ENCODE measurements at places on chromosomes 13 and 19.

DNA sequence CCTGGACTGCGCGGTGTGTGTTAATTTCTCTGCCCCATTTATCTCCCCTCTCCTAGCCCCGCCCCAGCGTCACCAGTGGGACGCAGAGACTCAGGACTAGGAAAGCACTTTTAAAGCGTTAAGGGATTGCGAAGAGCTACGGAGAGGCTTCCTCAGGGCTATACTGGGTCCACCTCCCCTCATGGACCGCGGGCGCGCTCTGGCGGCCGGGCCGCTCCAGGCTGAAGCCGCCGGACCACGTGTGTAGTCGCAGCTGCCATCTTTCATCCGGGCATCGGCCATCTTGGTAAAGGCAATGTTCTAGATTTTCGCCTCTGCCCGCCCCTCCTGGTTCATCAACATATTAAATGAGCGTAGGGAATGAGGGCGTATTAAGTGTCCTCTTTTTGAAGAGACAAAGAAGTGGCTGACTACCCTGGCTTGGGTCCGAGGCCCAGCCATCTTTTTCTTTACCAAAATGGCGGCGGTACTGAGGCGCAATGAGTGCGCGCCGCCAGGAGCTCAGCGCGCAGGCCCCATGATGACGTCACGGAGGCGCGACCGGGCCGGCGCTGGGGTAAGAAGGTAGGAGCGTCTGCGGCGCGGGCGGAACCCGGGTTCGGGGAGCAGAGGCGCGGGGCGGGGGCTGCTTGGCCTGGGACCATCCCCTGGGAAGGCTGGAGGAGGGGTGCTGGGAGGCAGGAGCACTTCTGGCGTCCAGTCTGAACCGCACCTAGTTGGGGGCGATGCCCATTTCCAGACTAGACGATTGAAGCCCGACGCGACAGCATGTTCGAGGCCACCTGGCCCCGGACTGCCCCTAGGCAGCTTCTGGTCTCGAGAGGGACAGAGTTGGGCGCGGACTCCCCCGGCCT is at the start of gene CCDC124:
CCDC124 (plus strand) TSS at position 531 of the 854 bp plus-strand sequence. CDS start 3,406 bp downstream, outside the sequence.
- DNase-seq: peak; percentile 88

DNA sequence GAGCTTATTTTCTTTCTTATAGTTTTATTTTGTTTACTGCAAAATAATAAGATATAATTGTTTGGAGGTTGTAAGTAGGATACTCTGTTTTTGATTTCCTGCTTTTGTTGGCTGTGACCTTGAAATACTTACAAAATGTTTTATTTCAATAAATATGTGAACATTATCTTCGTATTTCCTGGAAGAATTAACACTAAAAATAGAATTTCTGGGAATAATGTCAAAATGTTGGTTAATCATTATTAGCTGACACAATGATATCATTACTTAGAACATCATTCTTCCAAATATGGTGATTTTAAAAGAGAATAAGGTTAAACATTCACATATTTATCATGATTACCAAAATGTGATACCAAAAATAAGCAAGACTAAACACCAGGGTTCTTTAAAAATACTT is 1148.6 kb upstream of the PRR20A start:
- DNase-seq: no peak

DNA sequence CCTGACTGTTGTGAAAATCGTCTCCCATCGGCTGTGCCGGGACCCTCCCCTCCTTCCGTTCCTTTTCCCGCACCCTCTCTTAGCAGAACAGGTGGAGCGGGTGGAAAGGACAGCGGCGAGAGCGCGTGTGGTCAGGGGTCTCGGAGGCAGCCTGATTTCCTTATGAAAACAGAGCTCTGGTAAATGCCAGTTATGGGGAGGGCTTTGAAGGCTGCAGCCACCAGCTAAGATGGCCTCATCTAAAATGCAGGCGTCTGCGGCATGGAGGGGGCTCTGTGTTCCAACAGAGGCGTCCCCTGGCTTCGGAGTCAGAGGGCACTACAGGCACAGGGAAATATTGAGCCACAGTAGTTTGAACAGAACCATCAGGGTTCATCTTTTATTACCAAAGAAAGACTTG is 93.8 kb upstream of the SOX1 start:
- no peak for DNase-seq

DNA sequence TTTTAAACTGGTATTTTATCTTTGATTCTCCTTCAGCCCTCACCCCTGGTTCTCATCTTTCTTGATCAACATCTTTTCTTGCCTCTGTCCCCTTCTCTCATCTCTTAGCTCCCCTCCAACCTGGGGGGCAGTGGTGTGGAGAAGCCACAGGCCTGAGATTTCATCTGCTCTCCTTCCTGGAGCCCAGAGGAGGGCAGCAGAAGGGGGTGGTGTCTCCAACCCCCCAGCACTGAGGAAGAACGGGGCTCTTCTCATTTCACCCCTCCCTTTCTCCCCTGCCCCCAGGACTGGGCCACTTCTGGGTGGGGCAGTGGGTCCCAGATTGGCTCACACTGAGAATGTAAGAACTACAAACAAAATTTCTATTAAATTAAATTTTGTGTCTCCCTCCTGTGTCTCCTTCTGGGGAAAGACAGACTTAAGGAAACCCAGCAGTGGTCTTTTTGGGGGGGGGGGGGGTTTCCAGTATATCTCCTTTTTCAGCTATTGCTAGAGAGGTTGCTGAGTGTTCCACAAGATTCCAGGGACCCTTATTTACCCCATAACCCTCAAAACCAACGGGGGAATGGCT is 1.5 kb upstream of the RAD23A start:
- no peak for DNase-seq

DNA sequence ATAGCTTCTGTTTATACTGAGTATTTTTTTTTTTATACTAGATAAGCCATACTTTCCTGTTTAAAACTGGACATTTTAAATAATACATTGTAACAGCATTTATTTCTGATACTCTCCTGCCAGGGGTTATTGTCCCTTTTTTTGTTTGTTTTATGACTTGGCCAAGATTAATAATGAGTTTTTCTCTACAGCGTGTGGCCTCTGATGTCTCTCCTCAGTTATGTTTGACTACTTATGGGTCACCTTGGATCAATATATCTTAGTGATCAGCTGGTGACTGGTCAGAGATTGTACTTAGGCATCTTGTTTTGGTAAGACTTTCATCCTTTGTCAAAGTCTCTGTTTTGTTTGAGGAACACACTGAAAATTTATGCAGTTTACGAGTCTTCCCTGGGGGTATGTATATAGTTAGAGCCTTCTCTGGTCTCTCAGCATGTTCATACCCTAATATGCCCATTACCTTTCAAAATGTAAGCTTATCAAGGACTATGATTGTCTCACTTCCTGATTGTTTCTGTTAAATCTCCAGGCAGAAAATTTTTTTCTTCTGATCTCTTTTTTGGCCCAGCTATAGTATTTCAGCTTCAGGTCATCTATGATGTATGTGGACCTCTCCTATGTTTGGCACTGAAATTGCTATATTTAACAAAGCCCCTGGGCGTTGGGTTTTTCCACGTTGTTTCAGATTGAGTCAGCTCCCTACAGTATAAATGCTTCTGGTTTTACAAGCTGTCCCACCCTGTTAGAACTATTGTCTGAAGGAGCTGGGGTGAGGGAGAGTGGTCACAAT is 87.9 kb downstream of the URI1 start:
- DNase-seq: no peak

DNA sequence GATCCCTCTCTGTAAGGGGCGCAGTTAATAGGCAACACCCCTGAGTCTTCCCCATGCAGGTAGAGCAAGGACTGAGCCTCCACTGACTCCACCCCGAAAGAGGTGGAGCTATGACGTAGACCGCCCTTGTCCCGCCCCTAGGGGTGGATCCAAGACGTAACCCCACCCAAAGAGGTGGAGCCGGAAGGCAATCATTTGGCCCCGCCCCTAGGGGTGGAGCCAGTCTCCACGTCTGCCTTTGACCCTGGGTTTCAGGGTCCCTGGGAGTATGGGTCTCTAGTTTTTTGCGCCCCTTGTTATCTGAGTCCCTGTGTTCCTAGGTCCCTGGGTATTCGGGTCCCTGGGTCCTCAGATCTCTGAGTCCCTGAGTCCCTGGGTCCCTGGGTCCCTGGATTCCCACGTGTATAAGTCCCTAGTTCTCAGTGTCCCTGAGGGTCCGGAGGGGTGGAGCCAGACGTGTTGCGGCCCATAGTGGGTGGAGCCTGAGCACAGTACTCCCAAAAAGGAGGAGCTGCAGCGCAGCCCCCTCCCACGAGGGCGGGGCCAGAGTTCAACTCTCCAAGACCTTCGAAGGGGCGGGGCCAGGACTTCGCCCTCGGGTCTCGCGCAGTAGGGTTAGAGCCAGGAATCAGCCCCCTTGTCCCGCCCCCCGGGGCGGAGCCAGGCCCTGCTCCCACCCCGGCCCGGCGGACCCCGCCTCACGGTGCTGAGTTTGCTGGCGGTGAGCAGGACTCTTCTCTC is 5.3 kb downstream of the DENND1C start:
- no peak for DNase-seq

DNA sequence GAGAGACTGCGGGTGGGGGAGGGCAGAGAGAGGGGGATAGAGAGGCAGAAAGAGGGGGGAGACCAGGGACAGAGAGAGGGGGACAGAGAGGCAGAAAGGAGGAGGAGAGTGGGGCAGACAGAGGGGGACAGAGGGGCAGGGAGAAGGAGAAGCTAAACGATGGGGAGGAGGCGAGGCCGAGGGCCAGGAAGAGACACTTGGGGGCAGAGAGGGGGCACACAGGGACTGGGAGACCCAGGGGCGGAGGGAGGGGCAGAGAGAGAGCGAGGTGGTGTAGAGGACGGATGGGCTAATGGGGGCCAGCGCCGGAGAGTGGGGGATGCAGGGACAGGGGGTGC is 666 bp downstream of the MEIS3 start:
- no peak for DNase-seq

DNA sequence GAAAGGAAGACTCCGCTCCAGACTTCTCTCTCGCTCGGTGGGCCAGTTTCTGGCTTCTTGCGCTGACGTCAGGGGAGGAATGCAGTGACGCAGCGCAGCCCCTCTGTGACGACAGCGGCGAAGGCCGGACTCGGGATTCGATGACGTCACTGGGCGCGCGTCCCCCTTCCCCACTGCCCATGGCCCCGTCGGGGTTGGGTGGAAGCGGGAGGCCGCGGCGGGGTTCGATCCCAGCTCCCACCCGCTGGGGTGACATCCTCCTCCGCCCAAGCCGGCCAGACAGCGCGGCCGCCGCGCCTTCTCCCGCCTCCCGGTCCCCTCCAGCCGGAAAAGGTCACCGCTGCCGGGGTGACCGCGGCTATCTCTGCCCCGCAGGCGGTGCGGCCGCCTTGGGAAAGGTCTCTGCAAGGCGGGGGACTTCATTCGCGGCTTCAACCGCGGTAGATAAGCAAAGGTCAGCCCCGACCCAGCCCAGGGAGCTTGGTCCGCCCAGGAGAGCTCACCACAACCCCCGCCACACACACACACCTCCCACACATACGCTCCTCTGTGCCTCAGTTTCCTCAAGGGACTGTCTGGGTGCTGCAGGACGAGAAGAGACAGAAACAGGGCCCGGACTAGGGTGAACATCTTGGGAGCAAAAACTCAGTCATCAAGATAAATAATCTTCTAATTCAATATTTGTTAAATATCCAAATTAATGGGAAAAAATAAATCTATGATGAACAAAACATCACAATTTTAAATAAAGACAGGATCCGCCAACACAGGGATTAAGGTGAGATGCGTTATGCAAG is 844 bp upstream of the RFX1 start:
- no peak for DNase-seq

GRCh38 chr13:25178070-25178469 is 6.0 kb upstream of the AMER2 start:
- no peak for DNase-seq

DNA sequence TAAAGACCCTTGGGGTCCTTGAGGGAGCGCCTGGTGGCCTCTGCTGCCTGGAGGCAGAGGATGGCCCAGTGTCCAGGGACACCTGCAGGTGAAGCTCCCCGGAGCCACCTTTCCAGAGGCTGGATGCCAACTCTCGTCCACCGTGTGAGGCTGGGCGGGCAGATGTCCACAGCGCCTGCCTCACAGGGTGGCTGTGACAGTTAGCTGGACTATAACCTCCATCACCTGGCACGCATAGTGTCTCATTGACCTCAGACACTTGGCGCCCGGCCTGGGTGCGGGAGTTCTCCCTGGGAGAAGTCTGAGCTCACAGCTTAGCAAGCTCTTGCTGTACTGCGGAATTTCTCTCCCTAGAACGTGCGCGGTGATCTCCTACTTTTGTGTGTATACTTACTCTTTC is 9.8 kb downstream of the BICRA start:
- DNase-seq: no peak

- no peak for DNase-seq
Observed at GRCh38 chr13:81275666-81276258, 934.8 kb upstream of the SPRY2 start.

GRCh38 chr19:17109300-17109699 is 33.7 kb downstream of the MYO9B start:
- no peak for DNase-seq

DNA sequence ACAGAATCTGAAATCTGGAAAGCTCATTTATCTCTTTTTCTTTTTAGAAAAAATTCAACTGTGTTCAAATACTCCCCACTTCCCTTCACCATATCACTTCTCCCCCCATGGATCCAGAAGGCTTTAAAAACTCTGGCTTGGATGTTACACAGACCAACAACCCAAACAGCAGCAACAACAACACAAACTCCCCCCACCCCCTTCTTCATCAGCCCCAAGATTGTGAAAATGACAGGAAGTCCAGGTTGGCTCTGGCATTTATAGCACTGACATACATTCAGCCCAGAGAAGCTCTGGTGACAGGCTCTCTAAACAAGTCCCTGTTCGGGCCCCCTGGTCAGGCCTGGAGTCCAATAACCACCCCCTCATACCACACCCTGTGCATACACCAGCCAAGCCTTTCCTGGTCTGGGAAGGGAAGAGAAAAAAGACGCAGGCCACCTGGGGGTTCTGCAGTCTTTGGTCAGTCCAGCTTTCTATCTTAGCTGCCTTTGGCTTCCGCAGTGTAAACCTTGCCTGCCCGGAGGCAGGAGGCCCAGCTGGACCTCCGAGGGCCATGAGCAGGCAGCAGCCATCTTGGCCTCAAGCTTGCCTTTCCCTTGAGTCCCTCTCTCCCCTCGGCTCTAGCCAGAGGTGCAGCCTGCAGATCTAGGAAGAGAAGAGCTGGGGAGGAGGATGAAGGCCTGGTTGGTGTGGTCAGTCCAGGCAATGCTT is 6.8 kb downstream of the CDX2 start:
- no peak for DNase-seq

- DNase-seq: no peak
Observed at GRCh38 chr13:59545007-59545406, 618.7 kb downstream of the DIAPH3 start.

- no peak for DNase-seq
Observed at GRCh38 chr19:49779731-49780555, 13.1 kb downstream of the AP2A1 start.

DNA sequence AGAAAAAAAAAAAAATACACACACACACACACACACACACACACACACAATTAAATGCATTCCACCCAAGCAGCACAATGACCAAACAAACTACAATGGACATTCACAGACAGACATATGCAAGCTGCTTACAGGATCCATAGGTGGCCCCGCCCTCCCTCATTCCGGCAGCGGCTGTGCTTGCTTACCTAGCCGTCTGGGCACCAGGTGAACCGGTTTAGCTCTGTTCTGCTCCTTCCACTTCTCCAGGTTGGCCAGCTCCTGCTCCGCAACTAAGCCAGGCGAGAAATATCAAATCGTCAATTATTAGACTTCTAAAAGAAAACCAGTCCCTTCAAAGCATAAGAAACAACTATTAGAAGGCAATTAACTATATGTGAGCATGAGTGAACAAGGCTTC is 23.1 kb downstream of the EPSTI1 start:
- no peak for DNase-seq
